GM03348 (cell line): ENCODE measurements at places on chromosomes 13 and 19.
A peak's percentile ranks its signal among the peaks of the same experiment; 100 is the strongest.

- peak; percentile 83 for DNase-seq
Observed at GRCh38 chr19:42693760-42694350, 46.4 kb downstream of the PSG3 start.

- no peak for DNase-seq
Observed at GRCh38 chr13:49890376-49890775, 45.8 kb downstream of the SPRYD7 start.

GRCh38 chr19:13100841-13101589 lies 1.6 kb downstream of the LYL1 start:
- DNase-seq, result no peak

DNA sequence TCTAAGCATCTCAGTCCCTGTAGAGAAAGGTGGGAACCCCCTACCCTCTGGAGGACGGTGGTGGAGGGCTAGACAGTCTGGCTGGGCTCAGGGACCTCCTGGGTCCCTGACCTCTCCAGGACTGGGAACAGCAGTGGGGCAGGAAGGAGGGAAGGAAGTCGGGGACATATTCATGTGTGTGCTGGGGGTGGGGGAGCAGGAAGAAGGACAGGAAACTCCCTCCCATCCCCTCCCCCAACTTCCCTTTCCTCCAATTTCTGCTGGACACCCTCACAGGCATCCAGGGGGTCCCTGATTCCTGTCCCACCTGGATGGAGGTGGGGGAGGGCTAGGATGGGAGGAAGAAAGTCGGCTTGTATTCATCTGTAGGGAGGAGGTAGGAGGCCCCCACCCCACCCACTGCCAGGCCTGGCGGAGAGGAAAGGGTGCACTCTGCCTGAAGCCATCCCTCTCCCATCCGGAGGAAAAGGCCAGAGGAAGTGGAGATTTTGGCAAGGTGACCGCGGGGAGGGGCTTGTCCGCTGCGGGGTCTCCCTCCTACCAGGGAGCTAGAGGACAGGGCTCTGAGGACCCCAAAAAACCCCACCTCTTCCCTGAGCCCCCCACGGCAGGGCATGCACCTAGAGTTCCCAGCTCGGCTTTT lies 2.3 kb downstream of the NOVA2 start:
- no peak for DNase-seq

DNA sequence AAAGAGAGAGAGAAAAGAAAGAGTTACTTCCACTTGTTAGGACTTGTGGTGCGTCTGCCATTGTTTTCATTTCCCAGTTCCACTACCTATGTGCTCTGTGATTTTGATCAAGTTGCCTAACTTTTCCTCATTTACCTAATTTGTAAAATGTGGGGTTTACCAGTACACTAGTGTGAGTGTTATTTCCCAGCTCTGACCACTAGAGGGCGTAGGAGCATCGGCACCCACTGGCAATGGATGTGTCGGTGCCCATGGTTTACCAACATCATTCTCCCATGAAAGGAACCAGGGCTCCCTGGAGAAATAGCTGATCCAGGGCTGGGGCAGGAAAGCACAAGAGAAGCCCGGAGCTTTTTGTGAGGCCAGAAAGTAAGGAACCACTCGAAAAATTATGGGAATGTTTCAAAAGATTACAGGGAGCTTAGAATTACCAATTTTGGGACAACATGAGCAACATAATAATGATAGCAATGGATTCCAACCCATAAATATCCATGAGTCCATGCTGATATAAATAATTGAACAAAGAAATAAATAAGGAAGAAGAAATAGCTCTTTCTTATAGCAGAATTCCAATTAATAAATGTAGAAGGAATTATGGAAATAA lies 15.1 kb upstream of the CEACAM4 start:
- DNase-seq, result peak; percentile 88

DNA sequence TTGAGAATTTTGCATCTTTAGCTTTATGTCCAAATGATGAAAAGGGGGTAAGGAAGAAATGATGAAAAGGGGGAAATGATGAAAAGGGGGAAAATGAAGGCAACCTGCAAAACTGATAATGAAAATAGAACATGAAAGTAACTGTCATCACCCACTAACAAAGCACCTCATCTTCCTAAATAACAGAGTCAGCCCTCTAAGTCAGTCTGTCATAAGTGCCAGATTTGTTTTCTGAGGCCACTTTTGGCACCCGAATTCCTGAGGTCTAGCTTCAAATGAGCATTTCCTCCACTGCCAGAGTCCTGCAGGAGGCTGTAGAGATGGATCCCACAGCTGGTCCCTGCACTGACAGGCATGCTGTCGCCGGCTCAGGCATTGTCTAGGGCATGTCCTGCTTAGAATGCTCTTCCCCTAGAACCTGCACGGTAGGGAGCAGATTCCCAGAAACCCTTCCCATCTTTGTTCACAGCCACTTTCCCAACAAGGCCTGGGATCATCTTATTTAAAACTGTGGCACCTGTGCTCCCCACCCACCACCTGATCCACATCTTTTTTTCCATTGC lies 25.3 kb downstream of the RAP2A start:
- DNase-seq, result no peak

DNA sequence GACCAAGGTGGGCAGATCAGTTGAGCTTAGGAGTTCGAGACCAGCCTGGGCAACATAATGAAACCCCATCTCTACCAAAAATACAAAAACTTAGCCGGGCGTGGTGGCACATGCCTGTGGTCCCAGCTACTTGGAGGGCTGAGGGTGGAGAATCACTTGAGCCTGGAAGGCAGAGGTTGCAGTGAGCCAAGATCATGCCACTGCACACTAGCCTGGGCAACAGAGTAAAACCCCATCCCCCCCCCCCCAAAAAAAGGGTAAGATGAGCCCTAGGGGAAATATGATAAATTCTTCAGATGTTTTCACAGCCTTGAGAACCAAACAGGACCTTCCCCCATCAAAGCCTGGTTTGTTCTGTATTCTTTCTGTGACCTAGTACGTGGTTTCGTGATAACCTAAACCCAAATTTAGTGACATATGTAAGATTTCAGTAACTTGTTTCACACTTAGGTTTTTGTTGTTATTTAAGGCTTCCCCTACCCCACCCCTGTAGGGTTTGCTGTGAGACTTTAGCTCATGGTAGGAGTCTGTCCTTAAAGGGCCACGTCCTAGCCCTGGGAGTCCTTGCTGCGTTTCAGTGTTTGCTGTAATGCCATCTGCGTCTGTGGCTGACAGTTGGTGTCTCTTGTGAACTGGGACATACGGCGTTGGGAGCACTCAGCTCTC lies 49.6 kb downstream of the MYO9B start:
- no peak for DNase-seq

GRCh38 chr13:79528356-79528755 lies 47.4 kb downstream of the NDFIP2 start:
- DNase-seq, result no peak

DNA sequence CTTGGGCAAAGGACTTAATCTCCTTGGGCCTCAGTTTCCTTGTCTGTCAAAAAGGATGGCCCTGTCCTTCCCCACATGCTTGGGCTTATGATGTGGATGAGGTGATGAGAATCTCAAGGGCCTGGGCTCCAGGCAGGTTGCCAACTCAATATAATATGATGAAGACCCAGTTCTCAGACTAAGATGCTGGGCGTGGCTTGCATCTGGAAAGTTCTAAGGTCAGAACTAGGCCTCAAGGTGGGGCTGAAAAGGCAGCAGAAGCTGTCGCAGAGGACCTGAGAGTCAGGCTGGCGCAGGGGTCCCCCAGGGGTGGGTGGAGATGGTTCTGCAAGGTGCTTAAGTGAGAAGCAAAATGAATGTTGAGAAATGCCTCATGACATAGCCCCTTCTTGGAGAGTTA lies 58.8 kb downstream of the RGCC start:
- DNase-seq, result no peak

DNA sequence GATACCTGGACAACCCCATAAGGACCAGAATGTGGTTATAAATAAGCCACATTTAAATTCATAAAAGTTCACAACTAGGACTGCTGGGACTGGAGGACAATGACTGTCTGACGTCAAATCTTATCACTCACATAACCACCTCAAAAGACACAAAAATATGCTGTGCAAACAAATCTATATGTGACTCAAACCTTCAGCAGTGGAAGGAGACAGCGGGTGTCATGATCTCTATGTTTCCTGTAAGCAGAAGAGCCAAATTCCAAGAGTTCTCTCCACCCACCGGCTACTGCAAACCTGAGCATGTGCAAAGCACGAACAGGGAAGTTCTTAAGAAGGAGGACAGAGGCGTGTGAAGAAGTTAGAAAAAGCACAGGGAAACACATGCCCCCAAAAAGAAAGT lies 113.2 kb downstream of the MYCBP2 start:
- DNase-seq, result no peak

DNA sequence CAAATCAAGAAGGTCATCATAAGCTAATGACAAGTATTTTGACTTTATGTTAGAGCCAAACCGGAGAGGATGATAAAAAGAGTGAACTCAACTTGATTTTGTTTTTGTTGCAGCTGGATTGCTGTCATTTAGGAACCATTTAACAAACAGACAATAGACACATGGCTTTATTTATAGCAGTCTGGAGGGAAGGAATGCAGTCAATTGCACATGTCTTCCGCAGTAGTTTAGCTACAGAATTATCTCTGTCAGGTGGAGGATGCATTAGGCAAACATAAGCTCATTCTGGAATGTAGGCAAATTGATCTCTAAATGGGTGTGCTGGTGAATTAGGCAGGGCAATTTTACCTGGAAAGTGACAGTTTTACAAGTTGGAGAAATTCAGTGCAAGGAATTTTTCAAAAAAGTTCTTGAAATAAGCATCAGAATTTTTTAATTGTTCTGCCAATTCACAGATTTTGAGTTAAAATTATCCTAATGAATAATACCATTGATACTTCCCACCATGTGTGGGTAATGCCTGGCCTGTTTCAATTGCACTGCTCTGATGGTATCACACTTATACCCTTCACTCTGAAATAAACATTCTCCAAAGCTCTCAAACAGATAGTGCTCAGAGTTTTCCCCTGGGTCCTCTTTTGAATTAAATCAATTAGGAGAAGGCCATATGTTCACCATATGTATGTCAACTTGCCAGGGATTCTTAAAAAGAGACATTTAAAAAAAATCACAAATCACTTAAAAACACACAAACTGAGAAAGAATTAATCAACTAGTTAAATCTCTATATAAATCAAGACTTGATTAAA lies 318.3 kb downstream of the NDFIP2 start:
- DNase-seq, result peak; percentile 22

DNA sequence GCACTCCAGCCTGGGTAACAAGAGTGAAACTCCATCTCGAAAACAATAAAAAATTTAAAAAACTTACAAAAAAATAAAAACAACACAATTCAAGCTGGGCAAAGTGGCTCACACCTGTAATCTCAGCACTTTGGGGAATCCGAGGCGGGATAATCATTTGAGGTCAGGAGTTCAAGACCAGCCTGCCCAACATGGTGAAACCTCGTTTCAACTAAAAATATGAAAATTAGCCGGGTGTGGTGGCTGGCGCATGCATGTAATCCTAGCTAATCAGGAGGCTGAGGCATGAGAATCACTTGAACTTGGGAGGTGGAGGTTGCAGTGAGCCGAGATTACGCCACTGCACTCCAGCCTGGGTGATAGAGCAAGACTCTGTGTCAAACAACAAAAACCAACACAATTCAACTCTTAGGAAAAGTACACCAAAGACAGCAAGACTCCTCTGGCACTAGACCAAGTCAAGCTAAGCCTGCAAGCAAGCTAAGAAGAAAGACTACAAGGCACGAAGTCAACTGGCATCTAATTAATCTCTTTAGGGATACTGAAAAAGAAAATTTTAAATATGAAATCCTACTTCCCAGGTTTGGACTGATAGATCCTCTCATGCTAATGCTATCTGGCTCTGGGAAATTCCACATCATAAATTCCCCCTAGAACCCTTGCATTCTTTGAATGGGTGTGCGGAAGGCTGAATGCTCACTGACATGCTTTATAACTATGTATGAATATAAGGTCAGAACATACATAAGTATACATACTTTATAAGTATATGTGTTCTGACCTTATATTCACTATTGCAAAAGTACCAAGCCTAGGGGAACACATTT lies 7.9 kb downstream of the PBX4 start:
- no peak for DNase-seq

- no peak for DNase-seq
Observed at GRCh38 chr13:34681405-34681955, 260.6 kb upstream of the NBEA start.

GRCh38 chr19:38289955-38290354 lies 14.1 kb upstream of the C19orf33 start:
- DNase-seq, result no peak

DNA sequence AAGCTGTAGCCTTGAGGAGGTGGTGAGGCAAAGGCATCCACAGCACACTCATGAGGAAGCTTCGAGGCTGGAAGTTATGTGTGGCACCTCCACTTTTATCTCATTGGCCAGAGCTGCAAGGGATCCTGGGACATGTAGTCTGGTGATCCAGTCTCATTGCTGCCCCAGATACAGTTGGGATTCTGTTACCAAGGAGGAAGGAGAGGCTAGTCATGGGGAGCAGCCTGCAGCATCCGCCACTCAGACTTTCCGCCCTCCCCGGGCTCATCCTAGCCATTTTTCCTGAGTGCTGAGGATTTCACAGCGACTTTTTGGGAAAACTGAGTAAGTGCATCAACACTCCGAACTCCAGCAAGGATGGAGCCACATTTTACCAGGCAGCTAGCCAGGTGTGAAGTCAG lies 74.4 kb downstream of the DPF1 start:
- DNase-seq, result no peak

GRCh38 chr13:113837560-113838355 lies 26.1 kb downstream of the GAS6 start:
- peak; percentile 98 for DNase-seq

GRCh38 chr13:112744168-112745021 lies 54.6 kb downstream of the ATP11A start:
- DNase-seq, result peak; percentile 41

DNA sequence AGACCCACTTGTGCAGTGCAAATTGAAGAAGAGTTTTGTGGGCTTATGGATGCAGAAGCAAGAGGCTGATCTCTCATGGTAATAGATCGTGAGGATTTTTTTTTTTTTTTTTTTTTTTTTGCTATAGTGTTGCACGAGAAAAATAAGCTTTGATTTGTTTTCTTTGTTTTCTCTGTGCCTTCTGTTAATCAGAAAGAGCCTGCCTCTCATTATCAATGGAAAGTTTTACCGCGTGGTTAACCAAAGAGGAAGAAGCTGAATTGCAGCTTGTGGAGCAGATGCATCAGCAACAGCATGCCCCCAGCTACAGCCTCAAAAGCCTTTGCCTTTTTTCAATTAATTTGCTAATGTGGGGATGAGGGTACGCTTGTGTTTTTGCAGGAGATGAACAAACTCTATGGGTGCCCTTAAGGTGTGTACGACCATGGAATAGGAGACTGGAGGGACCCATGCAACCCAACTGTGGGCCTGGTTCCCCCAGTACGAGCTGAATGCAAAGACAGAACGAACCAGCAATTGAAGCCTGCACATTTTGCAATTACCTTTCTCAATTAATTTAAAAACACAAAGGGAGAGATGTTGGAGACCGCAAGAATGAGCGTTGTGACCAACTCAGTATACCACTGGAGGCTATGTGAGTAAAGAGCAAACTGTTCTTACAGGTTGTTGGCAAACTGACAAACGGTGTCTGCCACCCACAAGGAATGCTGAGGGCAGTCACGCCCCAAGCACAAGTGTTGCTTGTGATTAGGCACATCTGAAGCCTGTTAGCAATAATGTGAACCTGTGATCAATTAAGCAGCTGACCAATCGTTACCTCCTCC lies 58.6 kb upstream of the SPRY2 start:
- no peak for DNase-seq
